NCI-H1105 (cell line): ENCODE measurements at places on chromosomes 4 and X.
A peak's percentile ranks its signal among the peaks of the same experiment; 100 is the strongest.

DNA sequence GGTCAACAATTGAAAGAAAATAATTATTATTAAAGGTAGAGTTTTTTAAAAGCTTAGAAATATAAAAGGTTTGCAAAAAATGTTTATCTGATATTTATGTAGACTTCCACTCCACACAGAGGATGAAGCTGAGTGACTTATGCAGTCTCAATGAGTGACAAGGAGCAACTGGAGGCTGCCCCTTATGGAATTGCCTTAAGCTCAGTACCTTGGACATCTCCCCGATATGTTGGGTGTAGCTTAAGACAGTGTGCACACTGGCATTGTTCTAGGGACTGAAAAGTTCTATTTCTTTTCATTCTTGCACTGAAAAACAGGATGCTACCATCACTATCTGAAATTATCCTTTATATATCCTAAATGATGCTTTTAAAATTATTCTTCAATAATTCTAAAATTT, 292.1 kb downstream of the PRDM5 start:
- no peak for DNase-seq

DNA sequence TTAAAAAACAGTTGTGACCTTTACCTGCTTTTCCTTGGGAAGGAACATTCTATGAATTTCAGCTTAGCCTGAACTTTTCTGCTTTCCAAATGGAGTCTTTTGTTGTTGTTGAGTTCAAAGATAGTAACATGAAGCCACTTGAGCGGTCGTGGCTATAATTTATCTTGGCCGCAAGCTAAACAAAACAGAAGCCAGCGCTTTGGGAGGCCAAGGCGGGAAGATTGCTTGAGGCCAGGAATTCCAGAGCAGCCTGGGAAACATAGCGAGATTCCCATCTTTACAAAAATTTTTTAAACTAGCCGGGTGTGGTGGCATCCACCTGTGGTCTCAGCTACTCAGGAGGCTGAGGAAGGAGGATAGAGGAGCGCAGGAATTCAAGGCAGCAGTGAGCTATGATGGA, 29.9 kb downstream of the TKTL1 start:
- DNase-seq: no peak

GRCh38 chr4:16195209-16195608, 31.1 kb downstream of the TAPT1 start:
- DNase-seq: no peak

GRCh38 chrX:7090641-7091040, 56.9 kb upstream of the STS start:
- no peak for DNase-seq

- DNase-seq: no peak
Measured at GRCh38 chrX:41711021-41711667, 12.8 kb upstream of the GPR82 start.

DNA sequence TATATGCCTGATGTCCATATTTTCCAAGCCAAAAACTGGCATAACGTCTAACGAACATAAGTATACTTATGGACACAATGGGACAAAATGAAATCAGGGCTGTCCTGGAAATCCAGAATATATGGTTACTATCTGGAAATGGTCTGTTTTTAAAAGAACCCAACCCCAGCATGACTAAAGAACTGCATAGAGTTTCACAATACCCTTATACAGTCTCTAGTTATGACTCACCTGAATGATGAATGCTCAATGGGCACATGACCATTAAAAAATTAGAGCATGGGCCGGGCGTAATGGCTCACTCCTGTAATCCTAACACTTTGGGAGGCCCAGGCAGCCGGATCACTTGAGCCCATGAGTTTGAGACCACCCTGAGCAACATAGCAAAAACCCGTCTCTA, 31.8 kb downstream of the AMMECR1 start:
- DNase-seq: no peak

DNA sequence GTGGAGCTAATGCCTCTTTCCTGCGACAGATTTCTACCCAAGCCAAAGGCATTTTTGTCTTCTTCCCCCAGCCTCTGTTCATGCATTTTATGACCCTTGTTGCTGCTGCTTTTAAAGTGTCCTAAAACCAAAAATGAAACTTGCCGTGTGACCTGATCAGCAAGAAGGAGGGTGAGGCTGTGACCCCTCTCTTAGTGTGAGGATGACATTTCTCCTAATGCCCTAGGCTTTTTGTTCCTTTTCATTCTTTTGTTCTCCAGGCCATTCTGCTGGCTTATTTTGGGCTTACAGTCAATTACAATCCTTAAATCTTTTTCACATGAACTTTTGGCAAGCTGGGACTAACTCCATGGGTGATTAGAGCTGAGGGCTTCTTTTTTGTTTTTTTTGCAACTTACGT, 34.4 kb downstream of the PTTG2 start:
- no peak for DNase-seq

DNA sequence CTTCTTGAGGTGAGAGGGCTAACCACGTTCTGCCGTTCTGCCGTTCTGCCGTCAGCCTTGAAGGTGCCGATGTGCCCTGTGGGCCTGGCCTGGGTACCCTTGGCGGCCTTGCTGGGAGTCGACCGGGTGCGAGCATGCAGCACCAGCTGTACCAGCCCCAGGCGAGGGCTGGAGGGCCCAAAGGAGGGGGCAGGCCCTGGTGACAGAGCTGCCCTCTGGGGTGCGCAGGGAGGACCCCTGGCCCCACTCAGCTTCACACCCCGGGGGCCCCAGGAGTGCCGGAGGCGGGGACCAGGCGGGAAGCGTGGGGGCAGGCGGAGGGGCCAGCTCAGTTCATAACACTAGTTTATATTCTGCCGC, 22.1 kb downstream of the UVSSA start:
- no peak for DNase-seq

DNA sequence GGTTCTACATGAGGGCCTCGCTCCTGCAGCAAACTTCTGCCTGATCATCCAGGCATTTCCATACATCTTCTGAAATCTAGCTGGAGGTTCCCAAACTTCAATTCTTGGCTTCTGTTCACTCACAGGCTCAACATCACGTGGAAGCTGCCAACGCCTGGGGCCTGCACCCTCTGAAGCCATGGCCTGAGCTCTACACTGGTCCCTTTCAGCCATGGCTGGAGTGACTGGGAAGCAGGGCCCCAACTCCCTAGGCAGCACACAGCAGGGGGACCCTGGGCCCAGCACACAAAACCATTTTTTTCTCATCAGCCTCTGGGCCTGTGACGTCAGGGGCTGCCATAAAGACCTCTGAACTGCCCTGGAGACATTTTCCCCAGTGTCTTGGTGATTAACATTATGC, 542.7 kb downstream of the TLL1 start:
- no peak for DNase-seq

DNA sequence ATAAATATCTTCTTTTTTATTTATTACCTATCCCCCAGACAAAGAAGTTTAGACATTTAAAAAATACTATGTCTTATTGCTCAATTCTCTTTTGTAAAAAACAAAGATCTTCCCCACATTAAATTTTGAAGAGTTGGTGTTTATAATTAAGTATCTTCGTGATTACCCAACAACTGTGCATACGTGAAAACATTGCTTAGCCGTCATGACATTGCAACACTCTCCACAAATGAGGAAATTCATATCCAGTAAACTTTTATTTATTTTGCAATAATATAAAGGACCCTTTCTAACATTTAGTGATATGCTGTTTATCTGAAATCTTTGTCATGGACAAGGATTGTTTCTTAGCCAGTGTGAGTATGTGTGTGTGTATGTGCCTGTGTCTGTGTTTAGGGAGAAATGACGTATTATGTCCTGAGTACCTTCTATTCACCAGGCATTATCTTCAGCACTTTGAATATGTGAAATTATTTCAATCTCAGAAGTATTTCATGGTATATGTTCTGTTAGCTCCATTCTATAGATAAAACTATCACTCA, 26.1 kb upstream of the EREG start:
- no peak for DNase-seq

GRCh38 chrX:25810202-25810601, 327.9 kb upstream of the MAGEB18 start:
- no peak for DNase-seq

DNA sequence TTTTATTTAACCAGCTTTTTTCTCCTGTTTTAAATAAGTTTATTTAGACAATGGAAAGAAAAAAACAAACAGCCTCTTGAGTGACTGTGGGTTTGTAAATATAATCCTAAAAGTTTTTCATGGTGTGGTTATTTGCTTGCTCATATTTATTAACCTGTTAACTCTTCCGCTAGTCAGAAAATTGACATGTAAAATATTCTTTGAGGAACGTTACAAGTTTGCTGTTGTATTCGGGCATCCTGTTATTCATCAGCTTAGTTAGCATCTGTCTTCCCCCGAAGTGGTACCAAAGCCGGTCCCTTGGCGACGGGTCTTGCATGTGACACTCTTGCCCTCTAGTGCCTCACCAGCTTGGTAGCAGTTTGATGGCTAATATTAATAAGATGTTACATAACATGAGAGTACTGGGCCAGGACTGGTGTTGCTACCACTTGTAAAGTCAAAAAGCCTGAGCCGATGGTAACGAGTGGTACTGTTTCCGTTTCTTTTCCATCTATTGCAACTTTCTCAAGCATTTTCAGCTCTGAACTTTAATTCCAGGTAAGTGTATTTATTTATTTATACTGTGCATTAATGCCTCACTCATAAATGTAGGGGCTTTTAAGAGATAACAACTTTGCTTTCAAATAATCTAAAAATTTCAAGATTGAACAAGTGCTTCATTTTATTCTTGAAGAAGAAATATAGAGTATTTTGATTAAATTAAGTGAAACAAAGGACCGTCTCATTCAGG, at the start of gene NDST3:
TSS of gene NDST3 (plus strand) at position 434 of the 733 bp plus-strand sequence. CDS start 19,425 bp downstream, outside the sequence.
- DNase-seq: peak; percentile 69

GRCh38 chr4:168877511-168878491, 132.3 kb downstream of the CBR4 start:
- DNase-seq: no peak

GRCh38 chrX:46713672-46714490, 45.0 kb downstream of the SLC9A7 start:
- DNase-seq: no peak

DNA sequence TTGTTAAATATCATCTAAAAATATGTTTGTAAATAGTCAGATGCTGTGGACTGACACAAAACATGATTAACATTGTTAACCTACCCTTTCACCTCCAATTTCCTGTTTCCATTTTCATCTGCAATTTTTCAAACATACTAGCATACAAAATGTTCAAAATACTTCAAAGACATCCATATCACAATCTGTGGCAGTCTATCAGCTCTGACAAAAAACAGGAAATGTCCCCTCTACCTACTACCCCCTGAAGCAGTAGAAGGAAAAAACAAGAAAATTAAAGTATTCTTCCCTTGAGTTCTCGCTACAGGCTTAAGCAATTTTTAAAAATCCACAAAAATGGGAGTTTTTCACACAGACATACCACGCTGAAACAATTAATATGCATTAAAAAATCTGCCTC, 108.2 kb upstream of the MCF2 start:
- no peak for DNase-seq
